ENCODE measurements at places on chromosomes 7 and 10.

DNA sequence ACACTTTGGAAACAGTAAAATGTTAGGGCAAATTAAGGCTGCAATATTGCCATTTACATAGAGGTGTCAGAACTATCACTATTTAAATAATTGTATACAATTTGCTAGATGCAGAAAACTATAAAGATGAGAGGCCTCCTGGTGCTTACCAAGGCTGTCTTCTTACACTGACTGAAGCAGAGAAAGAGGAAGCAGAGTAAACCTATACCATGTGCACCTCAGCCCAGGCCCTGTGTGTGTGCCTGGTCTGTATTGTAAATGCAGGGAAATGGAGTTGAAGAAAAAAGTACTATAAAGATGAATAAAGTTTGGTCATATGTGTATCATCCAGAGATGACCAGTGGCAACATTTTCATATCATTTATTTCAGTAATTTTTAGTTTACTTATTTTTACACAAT is 29.2 kb downstream of the ELMO1 start:
- DNase-seq: peak; percentile 14

DNA sequence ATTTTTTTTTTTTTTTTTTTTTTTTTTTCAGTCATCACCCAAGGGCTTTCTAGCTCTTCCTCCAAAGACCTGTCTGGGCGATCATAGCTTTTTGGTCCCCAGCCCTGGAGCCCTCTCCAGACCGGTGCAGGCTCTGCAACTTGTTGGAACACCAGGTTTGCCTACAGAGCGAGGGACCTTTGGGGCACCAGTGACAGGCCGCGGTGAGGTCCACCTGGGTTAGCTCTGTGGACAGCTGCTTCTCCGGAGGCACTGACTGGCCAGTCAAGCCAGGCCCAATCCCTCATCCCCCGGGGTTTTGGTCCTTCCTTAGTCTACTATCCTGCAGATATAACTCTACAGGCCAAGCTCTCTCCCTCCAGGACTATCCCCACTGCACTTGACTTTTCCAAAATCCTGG is 86.8 kb upstream of the SMNDC1 start:
- no peak for DNase-seq

DNA sequence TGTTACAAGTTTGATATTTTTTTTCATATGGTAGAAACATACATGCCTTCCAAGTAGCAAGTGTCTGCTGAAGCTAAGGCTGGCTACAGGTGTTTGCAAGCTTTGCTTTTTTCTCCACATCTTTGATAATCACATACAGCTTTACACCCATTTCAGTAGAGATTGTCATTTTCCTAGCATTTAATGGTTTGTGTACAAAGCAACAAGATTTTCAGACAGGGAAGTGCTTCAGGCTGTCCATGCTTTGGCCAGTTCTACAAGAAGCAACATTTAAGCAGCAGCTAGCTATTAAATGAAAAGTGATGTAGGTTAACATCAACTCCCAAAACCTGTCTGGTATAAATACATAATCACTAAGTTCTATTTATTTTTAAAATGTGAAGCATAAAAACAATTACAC is 2.3 kb downstream of the HDAC9 start:
- no peak for DNase-seq

- DNase-seq: no peak
Observed at GRCh38 chr7:147510923-147511322, 1079.6 kb upstream of the C7orf33 start.

DNA sequence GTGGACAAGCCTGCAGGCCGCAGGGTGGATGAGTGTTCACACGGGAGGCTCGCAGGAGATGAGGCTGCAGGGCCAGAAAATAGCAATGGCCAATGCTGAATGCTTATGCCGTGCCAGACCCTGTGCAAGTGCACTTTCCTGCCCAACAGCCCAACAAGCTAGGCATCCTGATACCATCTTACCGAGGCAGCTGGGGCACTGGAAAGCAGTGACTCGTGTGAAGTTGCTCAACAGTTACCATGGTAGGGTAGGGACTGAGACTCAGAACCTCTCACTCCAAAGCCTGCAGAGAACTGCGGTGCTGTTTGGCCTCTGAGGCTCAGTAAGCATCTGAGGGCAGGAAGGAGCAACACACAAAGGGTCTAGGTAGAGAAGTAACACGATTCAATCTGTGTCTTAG is 43.7 kb downstream of the JAZF1 start:
- DNase-seq: no peak

DNA sequence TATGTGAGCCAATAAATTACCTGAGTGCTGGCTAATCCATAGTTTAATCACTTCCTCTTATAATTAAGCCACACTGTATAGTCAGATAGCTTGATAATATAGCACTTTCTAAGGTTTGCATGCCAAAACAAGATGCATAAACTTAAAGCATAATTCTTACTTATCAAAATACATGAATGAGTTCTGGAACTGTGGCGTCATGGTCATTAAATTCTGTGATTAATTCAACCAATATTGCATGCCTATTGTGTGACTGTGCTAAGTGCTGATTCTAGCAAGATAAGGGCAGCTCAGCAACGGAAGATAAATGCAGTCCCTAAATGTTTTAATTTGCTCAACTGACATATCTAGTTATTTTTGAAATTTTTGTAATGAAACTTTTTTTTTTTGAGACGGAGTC is 29.7 kb downstream of the HOXA1 start:
- DNase-seq: no peak

GRCh38 chr7:27121684-27122076 is 8.9 kb downstream of the HOXA4 start:
- no peak for DNase-seq

- no peak for DNase-seq
Observed at GRCh38 chr10:17527514-17528146, 73.2 kb upstream of the ST8SIA6 start.

DNA sequence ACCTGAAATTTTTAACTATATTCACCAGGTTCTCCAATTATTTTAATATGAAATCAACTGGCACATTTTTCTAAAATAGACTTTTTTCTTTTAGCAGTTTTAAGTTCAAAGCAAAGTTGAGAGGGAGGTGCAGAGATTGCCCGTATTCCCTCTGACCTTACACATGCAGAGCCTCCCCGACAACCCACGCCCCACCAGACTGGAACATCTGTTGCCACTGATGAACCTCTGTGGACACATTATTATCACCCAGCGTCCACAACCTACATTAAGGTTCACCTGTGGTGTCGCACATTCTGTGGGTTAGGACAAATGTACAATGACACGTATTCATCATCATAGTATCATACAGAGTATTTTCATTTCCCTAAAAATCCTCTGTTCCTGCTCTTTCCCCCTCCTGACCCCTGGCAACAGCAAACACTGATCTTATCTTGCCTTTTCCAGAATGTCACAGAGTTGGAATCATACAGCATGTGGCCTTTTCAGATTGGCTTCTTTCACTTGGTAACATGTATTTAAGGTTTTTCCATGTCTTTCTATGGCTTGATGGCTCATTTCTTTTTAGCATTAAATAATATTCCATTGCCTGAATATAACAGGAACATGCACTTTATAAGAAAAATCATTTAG is 37.1 kb downstream of the COBL start:
- no peak for DNase-seq

DNA sequence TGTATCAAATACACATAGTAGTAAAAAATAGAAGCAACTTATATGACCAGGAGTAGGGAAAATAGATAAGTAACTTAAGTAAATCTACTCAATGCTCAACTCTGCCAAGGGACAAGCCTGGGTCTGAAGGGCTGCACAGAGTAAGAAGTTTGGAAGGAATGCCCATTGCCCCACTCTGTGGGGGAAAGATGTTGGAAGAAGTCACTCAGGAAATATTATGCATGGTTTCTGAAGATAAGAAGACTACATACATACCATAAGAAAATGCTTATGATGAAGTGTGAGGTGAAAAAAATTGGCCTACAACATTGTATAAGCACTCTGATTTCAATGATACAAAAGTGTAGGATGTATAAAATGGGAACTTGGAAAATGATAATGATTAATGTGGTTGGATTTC is 54.0 kb downstream of the LAMB4 start:
- no peak for DNase-seq

DNA sequence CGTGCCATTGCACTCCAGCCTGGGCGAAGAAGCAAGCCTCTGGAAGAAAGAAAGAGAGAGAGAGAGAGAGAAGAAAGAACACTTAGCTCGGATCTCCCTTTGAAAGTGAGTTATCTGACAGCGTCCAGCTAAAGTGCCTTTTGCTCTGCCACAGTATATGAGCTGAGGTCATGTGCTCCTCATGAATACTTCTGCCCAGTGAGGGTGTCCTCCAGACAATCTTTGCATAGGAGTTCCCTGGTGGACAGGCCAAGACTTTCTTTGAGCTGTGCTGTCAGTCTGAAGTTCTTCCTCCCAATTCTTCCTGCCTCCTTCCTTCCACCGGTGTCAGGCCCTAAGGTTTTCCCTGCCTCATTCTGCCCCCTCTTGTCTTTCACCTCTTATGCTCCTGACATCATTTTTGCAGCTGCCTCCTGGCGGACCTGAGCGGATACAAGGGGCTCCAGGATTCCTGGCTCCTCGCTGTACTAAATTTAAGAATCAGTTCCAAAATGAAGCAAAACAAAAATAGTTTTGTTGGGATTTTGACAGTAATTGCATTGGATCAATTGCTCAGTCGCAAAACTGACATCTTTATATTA is 31.9 kb downstream of the XRCC2 start:
- DNase-seq: no peak

GRCh38 chr10:58920655-58921003 is 255.8 kb upstream of the PHYHIPL start:
- no peak for DNase-seq

DNA sequence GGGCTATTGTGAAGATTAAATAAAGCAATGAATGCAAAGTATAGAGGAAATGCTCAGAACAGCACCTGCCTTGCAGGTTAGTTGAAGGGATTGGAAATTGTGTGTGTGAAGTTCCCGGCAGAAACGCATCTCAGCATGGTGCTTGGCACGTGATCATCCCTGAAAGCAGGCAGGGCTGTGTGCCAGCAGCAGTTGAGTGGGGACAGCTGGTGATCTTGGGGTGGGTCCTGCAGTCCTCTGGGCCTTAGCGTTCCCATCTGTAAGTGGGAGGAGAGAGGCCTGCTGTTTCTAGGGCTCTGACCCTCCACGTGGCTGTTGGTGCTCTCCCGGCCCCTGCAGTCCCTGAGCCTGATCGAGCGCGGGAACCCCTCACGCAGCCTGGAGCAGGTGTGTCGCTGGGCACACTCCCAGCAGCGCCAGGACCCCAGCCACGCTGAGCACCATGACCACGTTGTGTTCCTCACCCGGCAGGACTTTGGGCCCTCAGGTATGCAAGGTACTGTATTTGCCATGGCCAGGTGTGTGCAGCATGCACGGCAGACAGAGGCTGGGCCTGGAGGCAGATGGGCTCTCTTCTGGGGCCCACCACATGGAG is 55.3 kb downstream of the TBATA start:
- DNase-seq: no peak

GRCh38 chr7:136214356-136214755 is 237.2 kb upstream of the MTPN start:
- no peak for DNase-seq

DNA sequence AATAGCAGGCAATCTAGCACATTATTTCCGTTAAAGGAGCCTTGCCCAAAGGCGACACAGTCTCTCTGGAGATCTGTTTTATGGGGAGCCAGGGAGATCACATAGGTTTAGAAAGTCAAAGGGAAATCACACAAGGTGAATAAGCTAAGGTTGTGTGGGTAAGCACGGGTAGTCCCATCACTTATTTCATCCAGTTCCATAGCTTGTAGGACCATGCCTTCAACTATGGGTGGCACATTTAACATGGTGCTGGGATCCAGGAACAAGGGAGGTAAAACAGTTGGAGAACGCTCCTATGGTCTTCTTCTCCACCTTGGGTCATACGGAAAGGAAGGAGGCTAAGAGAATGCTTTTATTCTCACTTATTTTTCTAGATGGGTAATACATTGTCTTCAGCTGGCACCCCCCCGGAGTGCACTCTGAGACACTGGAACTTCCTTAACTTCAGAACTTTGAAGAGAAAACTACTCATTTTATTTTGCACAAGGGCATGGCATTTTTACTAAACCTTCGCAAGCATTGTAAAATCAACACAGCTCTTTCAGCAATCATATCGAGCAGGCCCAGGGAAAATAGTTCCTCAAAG is 435.4 kb downstream of the KIF20B start:
- DNase-seq: no peak

GRCh38 chr10:86217371-86218080 is 149.1 kb downstream of the GRID1 start:
- no peak for DNase-seq

DNA sequence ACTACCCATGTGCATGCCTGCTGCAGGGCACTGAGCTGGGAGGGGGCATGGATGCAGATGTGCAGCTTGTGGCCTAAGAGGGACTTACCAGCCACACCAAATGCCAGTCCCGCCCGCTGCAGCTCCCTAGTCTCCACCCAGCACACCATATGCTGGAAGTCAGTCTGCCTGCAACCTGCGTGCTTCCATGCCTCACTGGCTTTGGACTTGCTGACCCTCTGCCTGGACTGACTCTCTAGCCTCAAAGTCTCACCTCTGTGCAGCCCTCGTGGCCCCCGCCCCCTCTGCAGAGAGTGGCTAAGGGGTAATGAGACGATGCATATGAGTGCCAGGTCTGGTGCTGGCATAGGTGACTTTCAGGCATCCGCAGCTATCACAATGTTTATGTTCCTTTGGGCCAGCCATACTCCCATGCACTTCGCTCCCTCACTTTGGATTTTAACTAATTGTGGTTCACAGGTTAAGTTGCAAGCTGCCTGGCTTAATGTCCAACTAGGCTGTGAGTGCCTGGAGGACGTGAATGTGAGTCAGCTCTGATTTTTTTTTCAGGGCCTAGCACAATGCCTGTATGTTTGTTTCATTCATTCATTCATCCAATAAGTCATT is 21.7 kb downstream of the TRIM8 start:
- no peak for DNase-seq

DNA sequence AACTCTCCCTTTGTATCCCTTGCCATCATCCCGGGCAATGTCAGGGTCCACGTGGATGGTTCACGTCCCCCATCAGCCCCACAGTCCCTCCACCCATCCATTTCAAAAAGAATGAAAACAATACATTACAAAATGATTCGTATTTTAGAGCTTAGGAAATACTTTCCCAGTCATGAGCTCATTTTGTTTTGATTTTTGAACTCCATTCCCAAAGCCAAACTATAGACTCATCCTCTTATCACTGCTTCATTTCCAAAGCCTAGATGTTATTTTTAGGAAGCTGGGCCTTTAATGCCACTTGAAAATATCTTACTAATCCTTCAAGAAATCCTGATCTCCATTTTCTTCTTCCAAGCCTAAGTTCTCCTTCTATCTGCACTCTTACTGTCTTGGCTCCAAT is 72.1 kb downstream of the WNT2 start:
- no peak for DNase-seq

DNA sequence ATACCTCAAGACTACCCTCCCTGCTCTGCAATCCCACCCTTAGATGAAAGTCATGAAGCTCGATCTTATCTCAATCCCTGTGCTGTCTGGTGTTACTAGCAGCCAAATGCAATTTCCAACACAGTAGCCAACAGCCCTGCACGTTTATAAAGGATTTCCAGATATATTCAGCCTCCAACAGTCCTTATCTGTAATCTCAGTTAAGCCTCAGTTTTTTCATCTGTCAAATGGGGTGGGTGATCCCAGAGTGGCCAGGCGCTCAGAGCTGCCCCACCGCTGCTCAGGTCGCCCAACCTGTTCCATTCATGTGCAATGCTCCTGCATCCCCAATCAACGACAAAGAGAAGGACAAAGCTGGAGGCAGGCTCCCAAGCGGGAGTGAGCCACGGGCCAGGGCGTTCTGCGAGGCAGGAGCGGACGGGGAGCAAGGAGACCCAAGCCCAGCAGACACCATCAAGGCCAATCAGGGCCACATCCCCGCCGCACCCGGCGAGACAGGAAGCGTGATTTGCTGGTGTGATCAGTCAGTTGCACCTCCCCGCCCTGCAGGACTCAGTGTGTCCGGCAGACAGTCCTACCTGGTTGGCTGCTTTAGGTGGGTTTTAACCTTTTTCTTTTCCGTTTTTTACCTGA is 19.7 kb downstream of the PDGFA start:
- DNase-seq: no peak
